ENCODE measurements at places on chromosomes 3 and 15.

DNA sequence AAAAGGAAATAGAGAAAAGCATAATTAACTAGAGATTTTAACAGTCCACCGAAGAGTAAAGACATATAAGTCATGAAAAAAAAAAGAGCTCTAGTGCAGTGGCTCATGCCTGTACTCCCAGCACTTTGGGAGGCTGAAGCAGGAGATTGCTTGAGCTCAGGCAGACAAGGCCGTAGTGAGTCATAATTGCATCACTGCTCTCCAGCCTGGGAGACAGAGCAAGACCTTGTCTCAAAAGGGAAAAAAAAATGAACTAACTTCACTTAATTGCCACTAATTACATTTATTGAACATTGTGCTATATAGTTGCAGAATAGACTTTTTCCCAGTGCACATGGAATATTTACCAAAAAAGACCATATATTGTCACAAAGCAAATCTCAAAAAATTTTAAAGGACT lies 221.8 kb downstream of the CBLB start:
- no peak for DNase-seq

GRCh38 chr3:126019683-126020082 lies 50.7 kb downstream of the ROPN1B start:
- no peak for DNase-seq

DNA sequence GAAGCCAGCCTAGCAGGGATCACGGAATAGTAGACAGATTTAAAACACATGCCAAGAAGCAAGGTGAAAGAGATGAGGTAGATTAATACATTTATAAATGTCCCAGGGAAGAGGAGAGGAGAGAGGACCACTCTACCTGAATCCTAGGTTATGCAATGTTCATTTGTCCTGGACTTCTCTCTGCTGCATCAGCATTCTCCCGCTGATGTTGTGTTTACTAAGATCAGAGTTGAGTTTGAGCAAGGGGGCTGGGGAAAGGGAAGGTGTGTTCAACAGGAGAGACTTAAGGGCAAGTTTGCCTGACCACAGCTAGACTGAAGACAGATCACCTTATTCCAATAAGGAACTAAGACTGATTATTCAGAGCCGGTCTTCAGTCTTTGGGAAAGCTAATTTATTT lies 1.1 kb upstream of the KPNA1 start:
- DNase-seq = no peak

DNA sequence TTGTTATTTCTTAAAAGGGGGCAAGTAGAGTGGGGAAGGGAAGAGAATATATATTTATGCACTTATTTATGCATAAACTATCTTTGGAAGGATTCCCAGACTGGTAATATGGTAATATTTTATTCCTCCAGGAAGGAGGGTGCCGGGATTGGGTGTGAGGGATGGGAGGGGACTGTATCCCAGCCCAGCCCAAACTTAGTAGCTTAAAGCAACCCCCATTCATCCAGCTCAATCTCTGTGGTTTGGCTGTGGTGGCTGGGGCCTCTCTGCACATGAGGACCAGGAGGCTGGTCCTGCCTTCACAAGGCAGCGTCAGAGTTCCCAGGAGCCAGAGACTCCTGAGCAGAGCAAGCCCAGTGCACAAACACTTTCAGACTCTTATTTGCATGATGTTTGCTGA lies 48.4 kb downstream of the CCNL1 start:
- no peak for DNase-seq

All from T-helper 9 cell (primary cell).